ENCODE measurements at places on chromosomes 1 and 21.

DNA sequence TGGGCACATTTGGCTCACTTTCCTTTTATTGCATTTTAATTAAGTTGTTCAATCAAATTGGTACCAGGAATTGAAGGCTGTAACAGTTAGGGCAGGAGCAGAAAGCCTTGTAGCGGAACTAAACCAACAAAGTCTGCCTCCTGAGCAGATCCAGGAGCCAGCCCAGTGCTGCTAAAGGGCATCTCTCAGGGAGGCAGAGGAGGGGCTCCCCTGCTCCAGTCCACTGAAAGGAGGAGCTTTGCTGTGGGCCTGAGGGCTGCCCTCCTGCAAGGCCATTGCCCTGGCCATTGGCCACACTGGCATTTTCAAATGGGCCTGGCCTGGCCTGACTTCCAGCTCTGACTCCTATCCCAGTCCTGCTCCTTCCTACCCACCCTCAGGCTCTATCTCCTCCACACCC is 3.7 kb upstream of the TRABD2B start:
- DNase-seq: no peak

- no peak for DNase-seq
These were observed 14.4 kb downstream of the MYOC start for GRCh38 chr1:171637928-171638576.

- no peak for DNase-seq
These were observed 33.9 kb downstream of the C1orf141 start for GRCh38 chr1:67100833-67101232.

- no peak for DNase-seq
These were observed 32.1 kb downstream of the IL12RB2 start for GRCh38 chr1:67339623-67340343.

- no peak for DNase-seq
These were observed 44.6 kb upstream of the OLIG2 start for GRCh38 chr21:32981096-32981495.

GRCh38 chr1:15523104-15524020 is 653 bp downstream of the CASP9 start:
- DNase-seq: no peak

- DNase-seq: no peak
These were observed 25.1 kb upstream of the RUNX3 start for GRCh38 chr1:24955161-24955560.

GRCh38 chr1:183175631-183176030 is 10.4 kb upstream of the LAMC2 start:
- DNase-seq: no peak

- no peak for DNase-seq
These were observed 72.3 kb downstream of the RGL1 start for GRCh38 chr1:183877053-183877720.

GRCh38 chr1:150366416-150367296 is 2.7 kb downstream of the RPRD2 start:
- DNase-seq: no peak

DNA sequence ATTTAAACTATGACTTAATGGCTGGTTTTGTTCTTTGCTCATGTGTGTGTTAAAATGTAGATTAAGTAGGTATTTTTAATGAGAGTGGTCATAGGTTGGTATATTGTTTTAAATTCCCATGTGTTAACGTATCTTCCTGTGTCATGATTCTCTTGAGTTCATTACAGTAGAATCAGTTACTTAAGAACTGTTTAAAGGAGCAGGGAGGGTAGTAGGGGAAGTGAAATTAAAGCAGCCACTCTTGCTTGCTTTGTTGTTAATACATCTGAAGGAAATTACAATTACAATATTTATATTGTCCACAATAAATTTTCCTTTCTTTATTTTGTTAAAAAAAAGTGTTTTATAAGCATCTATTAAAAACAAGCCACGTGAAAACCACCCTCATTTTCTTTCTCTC is 119.2 kb upstream of the KIAA1614 start:
- DNase-seq: no peak

Measured in stimulated activated CD4-positive, alpha-beta T cell treated with anti-CD3 and anti-CD28 coated beads, Interleukin-1b, Interleukin-23, amount 100 ng/mL, for 4 hours (primary cell).